ENCODE measurements at places on chromosomes 1 and 21. TPM values are rescaled to one million over a fixed set of nuclear protein-coding genes. Genes with fewer than 3 reads are reported as not detected.

DNA sequence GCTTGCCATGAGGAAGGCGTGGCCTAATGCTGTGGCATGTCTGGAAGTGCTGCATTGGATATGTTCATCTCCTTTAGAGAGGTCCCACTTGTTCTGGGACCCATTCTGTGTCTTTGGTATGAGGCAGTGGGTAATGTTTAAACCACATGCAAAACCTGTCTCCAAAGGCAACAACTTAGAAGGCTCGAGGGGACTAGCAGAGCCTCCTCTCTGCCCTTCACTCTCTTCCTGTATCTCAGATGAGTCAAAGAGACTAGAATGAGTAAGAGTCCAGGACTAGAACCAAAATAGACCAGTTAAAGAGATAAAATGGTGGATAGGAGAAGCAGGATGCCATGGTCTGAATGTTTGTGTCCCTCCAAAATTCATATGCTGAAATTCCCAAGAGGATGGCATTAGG, 220.8 kb upstream of the KIAA0040 start:
- no peak for DNase-seq

- peak; percentile 71 for DNase-seq
These were observed 13.7 kb downstream of the LGR6 start for GRCh38 chr1:202207292-202207691.

DNA sequence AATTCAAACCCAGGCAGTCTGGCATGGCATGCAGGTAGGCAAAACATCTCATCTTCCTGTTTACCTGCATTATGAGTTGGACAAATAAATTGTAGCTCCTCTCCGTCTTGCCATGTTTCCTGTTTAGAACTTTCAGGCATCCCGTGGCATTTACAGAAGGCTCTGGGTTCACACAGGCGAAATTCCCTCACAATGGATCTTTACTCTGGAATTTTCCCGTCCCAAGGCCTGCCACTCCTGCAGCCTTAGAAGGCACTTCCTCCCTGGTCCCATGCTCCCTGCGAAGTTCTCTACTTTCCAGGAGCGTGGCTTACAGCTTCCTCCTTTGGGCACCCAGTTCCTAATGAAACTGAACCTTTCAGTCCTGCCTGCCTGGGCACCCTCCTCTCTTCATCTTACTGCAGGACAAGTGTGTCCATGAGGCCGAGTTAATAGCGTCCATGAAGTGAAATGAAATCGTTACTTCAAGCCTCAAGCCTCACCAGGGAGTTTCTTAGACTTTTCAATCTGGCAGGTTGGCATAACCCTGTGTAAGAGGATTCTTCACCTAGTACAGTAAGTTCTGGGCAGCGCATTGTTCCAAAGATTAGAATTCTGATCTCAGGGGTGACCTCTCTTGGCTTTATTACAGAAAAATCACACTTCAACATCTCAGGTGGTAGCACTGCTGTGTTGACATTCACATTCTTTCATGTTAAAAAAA, 36.8 kb upstream of the AHCYL1 start:
- no peak for DNase-seq

Gene MYCL
- not detected for total RNA-seq

Gene TMCC2
- total RNA-seq = 0.69 TPM

Gene OR14K1
- total RNA-seq = not detected
